ENCODE measurements at places on chromosomes 3 and 15.

GRCh38 chr3:190591080-190591479 is 77.2 kb downstream of the IL1RAP start:
- no peak for DNase-seq

DNA sequence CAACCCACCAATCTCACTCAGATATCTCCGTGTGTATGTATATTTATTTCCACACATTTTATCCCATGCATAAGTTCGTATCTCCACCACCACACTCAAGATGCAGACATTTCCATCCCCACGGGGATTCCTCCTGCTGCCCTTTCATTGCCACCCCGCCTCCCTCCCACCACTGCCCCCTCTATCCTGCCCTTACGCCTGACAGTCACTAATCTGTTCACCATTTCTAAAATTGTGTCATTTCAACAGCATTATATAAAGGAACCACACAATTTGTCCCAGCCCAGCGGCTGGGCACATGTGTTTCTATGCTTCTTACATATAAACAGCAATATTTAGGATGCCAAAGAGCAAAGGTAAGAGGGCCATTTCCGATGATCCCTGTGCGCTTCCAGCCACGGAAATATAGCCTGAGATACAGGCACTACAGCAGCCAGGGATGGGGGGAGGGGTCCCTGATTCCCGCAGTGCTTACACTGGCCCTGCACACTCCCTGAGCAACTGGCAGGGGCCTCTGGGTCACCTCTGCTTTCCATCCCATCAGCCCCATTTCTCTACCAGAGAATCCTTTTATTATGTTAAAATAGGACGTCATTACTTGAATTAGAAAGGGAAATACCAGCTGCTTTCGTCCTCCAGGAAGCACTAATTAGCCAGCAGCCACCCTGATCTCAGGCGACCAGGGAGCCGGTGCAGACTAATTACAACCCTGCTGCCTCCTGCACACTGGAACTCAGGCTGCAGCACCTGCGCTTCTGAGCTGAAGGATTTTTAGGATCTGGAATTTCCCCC is 372.0 kb upstream of the ATP10A start:
- DNase-seq = no peak

DNA sequence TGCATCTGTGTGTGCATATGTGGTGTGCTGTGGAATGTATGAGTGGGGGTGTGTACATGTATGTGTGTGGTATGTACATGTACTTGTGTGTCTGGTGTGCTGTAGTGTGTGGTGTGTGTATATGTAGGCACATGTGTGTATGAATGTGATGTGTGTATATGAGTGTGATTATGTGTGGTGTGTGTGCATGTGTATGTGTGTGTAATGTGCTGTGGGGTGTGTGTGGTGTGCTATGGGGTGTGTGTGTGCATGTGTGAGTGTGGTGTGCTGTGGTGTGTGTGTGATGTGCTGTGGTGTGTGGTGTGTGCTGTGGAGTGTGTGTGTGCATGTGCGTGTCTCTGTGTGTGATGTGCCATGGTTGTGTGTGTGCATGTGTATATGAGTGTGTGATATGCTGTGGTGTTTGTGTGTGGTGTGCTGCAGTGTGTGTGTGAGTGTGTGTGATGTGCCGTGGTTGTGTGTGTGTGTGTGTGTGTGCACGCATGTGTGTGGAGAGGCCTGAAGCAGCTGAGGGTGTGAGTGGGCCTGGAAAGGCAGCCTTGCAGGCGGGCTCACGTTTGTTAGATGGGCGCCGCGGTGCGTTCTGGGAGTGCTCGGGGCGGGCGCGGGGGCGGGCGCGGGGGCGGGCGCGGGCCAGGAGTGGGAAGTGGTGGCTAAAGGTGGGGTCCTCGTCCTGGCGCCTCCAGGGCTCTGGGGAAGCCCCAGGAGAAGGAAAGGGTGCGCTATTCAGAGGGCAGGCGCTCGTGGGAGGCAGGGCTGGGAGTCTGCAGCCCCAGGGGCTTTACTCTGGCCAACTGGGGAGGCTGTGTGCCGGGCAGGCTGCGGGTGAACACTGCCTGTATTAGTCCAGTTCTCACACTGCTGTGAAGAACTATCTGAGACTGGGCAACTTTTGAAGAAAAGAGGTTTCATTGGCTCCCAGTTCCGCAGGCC is 116.9 kb downstream of the GABRG3 start:
- no peak for DNase-seq

DNA sequence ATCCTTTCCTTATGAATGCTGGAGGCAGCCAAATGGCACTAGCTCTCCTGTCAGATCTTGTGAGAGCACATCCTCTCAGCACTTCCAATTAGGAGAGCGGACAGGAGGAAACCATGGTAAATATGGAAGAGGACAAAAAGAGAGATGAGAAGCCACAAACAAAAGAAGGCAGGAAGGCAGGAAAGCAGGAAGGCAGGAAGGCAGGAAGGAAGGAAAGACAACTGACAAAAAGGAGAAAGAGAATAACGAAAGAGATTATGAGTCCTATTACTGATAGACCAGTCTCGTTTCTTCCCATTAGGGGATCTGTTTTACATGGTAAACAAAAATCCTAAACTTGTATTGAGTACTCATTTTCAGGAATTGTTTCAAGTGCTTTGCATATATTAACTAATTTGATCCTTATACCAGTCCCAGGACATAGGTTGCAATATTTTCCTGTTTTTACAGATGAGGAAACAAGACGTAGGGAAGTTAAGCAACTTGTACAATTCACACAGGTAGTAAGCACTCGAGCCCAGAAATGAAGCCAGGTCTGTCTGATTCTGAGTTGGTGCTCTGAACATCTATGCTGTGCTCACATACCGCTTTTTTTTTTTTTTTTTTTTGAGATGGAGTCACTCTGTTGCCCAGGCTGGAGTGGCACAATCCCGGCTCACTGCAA is 4.2 kb downstream of the BCL2A1 start:
- no peak for DNase-seq

GRCh38 chr3:14265246-14265962 is 86.8 kb downstream of the LSM3 start:
- DNase-seq = no peak

DNA sequence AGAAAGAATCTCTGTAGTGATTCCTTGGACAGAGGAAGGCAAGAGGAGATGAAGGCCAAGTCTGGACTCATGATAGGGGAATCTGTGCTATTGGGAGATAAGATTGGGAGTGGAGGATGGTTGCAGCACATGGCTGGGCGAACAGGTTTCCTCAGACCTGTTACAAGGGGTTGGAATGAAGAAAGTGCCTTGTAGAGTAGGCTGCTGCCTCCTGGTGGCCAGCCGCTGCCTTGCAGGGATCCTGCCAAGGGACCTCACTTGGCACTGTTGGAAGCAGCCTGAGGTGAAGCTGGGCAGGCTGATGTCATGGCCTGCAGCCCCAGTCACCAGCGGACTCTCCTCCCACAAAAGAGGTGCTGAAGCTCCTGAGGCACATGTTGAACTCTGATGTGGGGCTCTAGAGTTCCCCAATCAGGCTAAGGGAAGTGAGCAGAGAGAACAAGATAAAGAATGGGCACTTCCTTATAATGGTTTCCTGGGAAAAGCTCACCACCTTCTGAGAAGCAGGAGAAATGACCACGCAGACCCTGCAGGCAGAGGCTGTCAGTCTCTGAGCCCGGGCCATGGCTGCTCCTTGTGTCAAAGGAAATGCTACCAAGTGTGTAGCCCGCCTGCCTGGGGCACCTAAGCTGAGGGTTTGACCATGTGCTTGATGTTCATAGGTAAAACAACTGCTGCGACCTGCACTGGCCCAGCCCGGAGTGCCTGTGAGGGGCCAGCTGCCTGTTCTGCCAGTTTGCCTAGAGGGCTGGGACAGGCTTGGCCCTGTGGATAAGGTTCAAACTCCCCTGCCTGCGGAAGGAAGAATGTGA is 1.6 kb upstream of the TEX264 start:
- DNase-seq = peak; percentile 72

- no peak for DNase-seq
These were observed 528.2 kb downstream of the ZIC1 start for GRCh38 chr3:147937341-147937740.

DNA sequence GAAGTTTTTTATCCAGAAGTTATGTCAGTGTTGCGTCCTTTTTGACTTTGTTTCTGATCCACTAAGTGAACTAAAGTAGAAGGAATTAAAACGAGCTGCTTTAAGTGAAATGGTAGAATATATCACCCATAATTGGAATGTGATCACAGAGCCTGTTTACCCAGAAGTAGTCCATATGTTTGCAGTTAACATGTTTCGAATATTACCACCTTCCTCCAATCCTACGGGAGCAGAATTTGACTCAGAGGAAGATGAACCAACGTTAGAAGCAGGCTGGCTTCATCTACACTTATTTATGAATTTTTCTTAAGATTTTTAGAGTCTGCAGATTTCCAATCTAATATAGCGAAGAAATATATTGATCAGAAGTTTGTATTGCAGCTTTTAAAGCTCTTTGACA is 57.6 kb downstream of the DNAH1 start:
- DNase-seq = no peak

GRCh38 chr15:99954361-99955180 is 221.3 kb upstream of the LYSMD4 start:
- no peak for DNase-seq

DNA sequence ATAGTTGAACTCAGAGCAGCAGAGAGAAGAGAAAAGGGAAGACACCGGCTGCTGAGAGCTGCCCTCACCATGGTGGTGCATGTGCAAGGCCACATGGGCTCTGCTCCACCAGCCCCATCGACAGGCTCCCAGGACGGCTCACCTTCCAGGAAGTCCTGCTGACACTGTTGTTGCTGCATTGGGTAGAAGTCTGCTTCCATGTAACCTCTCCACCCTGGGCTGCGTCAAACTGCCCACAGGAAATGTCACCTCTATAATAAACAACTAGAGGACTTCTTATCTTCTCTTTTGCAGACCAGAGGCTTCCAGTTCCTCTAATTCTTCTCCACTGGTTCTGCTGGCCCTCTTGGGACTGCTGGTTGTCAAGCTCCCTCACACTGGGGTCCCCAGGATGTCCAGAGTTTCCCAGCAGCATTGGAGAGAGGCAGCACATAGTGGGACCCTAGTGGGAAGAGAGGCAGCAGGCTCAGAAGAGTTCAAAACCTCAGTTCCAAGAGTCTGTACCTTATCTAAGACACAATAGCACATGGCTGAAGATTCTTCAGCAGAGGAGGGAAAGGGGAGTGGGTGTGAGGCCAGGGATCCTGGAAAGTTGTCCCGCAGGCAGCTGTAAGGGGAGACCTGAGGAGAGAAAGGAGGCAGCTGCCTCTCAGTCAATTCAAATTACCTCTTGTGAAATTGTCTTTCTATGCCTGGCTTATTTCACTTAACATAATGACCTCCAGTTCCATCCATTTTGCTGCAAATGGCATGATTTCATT is 5.8 kb upstream of the CCR3 start:
- no peak for DNase-seq

GRCh38 chr15:67504056-67504455 is 16.9 kb upstream of the C15orf61 start:
- DNase-seq = no peak

GRCh38 chr3:185929192-185930151 is 8.3 kb downstream of the TRA2B start:
- no peak for DNase-seq
